ENCODE measurements at places on chromosomes 6 and 20.

GRCh38 chr6:110211753-110212152, 31.5 kb downstream of the CDC40 start:
- no peak for DNase-seq

DNA sequence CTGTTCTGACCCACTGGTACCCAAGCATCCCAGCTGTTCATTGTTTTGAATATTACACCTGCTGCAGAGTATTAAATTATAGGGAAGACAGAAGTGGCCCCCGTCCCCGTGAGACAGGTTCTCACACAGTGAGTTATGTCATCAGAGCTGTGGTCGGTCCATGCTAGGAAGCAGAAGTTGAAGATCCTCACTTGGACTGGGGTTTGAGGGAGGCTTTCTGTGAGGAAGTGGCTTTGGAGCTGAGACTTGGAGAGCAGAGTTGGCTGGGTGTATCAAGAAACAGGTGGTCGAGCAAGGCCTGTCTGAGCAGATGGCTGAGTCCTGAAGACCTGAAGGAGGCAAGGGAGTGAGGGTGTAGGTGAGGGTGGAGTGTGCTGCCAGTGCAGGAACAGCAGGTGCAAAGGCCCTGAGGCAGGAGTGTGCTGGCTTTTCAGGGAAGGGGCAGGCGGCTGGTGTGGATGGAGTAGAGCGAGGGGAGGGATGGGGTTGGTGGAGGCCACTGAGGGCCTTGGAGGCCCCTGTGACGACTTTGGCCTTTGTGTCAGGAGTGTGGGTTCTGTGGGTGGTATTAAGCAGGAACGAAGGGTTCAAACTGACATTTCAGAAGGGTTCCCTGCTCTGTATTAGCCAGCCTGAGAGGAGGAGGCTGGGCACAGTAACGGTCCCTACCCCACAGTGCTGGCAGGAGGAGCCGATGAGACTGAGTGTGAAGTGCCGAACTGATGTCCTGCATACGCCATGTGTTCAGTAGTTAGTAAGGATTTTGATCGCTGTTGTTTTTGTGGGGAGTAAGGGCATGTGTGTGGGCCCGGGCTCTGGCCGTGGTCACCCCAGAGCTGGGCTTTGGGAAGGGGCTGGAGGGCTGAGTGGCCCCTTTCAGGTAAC, 11.8 kb downstream of the SRC start:
- no peak for DNase-seq

DNA sequence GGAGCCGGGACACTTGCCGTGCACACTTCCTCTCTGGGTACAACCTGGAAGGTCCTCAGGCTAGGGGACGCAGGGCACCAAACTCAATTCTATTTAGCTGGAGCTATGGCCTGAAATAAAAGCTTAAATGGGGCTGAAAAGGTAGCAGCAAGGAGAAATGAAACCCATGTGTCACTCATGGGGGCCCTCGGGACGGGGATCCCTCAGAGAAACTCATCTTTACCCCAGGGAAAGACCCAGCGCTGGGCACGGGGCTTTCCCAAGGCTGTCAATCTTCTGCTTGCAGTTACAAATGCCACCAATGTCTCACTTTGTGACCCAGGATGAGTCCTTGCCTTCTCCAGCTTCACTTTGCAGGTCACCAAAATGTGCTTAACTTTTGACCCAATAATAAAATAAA, 16.5 kb downstream of the SNAI1 start:
- DNase-seq: no peak

- no peak for DNase-seq
These were observed 78.0 kb downstream of the PSMB1 start for GRCh38 chr6:170475118-170475517.

DNA sequence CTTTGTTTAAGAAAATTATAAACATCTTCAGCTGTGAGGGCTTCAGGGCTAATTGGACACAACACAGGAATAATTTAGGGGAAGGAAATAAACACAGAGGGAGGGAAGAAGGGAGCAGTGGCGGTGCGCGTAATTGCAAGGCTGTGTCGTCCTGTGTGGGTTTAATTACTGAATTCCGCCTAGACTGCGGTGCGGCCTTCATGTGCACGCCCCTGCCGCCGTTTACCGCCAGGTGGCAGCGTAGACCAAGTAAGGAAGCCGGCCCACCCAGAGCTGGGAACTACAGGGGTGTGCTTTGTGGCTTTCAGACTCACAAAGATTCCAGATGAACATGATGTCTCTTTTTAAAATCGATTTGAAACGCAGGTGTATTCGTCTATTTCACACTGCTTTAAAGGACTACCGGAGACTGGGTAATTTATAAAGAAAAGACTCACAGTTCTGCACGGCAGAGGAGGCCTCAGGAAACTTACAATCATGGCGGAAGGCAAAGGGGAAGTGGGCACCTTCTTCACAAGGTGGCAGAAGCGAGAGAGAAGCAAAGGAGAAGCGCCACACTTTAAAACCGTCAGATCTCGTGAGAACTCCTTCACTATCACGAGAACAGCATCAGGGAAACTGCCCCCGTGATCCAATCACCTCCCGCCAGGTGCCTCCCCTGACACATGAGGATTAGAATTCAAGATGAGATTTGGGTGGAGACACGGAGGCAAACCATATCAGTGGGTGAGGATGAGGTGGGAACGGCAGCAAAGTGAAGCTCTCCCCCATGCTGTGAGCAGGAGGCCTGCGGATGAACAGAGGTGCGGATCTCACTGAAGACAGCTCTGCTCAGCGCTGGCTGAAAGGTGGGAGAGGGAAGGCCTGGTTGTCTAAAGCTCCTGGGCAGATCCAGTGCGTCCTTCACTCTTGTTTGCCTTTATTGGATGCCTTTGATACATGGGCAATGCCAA, 222.0 kb upstream of the PDE10A start:
- DNase-seq: peak; percentile 59

DNA sequence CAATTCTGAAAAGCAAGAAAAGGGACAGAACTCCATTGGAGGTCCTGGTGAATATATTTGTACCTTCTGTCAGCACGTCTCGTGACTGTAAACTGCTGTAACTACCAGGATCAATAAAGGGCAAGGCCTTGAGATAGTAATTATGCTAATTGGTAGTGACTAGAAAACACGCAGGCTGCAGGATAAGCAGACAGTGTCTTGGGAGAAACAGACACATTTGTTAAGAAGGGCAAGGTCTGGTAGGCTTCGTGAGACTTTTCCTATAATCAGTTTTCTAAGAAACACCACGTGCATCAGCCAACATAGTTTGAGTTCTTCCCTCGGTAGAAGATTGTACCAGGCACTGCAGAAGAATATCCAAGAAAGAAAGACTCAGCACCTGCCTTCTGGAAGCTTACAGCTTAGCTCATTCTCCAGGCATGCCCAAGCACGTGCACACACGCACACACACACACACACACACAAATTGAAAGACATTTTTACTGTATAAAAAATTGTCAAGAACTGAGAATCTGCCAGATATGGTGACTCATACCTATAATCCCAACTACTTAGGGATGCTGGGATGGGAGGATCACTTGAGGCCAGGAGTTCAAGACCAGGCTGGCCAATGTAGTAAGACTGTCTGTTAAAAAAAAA, 167.0 kb upstream of the SASH1 start:
- peak; percentile 38 for DNase-seq

GRCh38 chr6:73109659-73110058, 115.6 kb downstream of the KHDC1L start:
- no peak for DNase-seq

DNA sequence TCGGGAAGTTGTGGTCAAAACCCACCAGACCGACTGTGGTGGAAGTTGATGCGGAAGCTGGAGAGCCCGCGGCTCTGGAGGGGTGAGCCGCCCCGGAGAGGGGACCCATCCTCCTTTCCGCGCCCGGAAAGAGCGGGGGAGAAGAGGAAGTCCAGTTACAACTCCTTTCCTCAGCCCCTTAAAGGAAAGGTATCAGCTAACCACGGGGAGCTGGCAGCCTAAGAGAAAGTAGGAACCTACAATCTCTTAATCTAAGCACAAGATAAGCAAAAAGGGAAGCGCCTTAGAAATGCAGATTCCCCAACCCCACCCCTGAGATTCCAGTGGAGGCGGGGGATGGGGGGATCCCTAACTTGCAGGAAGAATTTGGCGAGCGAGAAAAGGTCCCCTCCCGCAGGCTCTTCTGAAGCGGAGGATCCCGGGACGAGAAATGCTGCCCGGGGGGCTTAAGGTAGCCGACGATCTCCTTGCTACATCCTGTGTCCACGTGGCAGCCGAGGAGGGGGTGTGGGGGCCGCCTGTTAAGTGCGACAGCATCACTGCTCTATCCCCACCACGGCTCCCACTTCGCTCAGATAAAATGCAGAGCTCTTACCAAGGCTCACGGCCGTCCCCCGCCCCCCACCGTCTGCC, 87.5 kb downstream of the ZFP64 start:
- peak; percentile 13 for DNase-seq

DNA sequence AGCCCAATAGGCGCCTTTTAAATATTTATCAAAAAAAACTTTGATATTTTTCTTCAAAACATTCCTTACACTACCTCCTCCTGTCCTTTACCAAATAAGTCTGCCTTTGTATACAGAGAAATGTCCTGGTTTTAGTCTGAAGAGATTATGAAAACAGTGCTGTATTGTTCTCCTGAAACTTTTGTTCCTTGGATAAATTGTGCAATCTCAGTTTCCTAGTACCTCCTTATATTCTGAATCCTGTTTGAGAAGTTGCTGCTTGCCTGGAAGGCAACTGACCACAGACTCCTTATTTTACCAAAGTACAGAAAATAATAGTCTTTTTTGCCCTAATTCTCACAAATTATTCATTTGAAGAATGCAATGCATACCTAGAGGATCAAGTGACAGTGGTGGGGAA, 349.5 kb downstream of the EPHA7 start:
- no peak for DNase-seq

- no peak for DNase-seq
These were observed 15.8 kb downstream of the KLHL32 start for GRCh38 chr6:96940322-96940721.

DNA sequence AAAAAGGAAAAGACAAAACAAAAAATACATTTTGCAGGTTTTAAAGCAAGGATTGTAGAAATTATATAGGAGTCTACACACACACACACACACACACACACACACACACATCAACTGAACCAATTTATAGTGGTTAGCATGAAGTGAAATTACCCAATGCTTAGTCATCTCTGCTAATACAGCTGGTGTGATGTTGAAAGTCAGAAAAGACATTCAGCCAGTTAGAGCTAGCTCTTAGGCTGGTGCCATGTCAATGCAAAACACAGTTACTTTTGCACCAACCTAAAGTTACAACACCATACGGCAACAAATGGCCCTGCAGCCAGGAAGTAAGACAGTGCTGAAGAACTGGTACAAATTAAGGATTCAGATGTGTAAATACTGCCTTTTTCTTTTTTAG, 15.2 kb downstream of the FAM210B start:
- peak; percentile 96 for DNase-seq

GRCh38 chr6:168232989-168233874, 86.3 kb downstream of the DACT2 start:
- no peak for DNase-seq

DNA sequence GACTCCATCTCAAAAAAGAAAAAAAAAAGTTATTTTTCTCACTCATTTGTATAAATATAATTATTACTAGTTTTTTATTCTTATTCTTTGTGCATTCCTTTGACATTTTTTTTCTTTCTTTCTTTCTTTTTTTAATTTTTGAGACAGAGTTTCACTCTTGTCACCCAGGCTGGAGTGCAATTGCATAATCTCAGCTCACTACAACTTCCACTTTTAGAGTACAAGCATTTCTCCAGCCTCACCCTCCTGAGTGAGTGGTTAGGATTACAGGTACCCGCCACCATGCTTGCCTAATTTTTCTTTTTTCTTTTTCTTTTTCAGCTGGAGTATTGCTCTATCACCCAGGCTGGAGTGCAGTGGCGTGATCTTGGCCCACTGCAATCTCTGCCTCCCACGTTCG, 51.4 kb upstream of the JARID2 start:
- no peak for DNase-seq

DNA sequence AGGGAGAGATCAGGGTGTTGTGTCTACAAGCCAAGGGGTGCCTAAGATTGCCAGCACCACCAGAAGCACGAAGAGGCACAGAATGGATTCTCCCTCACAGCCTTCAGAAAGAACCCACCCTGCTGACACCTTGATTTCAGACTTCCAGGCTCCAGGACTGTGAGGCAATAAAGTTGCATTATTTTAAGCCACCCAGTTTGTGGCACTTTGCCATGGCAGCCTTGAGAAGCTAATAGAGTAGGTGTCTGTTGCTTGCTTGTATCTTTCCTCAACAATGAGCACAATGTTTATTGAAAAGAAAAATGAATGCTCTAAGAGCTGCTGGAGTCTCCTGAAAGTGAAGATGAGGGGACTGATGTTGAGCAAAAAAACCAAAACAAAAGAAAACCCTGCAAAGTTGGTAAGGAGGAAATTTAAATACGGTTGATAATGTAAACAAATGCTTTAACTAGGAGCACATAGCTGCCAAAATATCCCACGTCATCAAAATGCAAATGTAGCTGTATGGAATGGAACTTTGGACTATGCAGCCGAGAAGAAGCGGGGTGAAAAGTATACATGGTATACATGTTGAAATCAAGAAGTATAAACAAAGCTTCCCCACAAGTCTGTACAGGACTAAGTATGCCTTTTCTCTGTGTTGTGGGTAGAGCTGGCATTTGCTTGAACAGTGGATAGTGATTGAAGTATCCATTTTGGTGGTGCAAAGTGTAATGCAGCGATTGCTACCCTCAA, 8.0 kb downstream of the IL20RA start:
- no peak for DNase-seq
